ENCODE measurements at places on chromosomes 13 and 19.

DNA sequence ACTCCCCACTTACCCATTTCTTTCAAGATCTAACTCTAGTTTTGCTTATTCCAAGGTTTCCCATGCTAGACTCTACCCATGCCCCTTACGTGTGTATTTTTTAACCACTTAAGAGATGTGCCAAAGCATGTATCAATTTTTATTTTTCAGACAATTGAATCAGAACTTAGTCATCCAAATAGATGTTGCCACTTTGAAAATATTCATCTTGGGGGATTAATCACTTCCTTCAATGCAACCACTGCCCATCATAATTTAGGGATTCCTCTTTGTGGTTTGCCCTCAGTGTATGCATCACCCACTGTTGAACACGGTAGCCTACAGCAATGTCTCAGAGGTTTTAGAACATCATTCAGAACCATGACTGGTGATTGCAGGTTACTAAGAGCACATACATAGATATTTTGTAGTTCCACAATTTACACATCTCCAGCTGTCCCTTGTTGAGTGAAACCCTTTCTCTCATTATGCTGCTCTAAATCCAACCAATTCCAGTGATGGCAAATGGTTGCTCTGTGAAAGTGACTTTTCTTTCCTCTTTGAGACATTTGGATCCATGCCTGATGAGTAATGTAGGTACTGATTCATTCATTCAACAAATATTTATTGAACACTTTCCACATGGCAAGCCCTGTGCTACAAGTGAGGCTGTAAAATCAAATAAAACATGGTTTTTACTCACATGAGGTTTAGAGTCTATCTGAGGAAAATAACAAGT lies 60.6 kb upstream of the SERP2 start:
- DNase-seq = no peak

DNA sequence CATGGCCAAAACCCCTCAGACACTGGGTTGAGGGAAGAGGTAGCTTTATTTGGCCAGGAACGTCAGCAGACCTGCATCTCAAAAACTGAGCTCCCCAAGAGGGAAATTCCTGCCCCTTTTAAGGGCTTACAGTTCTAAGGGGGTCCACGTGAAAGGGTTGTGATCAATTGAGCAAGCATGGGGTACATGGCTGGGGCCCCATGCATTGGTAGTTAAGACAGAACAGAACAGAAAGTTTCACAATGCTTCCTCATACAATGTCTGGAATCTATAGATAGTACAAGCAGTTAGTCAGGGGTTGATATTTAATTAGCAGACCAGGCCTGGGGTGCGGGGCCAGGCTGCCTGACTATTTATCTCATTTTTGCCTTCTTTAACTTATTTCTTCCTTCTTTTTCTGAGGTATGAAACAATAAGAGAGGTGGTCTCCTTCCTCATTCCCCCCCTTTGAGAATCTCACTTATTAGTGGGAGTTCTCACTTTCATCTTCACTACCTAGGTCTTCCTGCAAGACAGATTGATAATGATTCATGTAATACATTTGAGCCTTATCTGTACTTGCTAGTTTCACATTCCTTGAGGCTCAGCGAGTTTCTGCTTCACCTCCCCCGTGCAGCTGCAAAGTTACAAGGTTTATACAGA lies 84.8 kb downstream of the SLC25A15 start:
- no peak for DNase-seq

DNA sequence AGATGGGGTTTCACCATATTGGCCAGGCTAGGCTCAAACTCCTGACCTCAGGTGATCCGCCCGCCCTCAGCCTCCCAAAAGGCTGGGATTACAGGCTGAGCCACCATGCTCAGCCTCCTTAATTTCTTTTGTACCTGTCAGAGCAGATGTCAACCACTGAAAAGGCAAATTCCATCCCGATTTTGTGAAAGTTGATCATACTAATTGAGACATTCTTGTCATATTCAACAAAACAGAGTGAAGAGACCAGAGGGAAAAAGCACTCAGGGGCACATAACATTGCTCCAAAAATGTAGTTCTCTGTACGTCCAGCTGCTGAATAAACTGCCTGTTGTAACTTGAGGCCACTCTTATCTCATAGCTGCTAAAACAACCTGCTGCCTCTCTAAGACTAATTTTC lies 27.4 kb upstream of the PSPC1 start:
- DNase-seq = no peak

DNA sequence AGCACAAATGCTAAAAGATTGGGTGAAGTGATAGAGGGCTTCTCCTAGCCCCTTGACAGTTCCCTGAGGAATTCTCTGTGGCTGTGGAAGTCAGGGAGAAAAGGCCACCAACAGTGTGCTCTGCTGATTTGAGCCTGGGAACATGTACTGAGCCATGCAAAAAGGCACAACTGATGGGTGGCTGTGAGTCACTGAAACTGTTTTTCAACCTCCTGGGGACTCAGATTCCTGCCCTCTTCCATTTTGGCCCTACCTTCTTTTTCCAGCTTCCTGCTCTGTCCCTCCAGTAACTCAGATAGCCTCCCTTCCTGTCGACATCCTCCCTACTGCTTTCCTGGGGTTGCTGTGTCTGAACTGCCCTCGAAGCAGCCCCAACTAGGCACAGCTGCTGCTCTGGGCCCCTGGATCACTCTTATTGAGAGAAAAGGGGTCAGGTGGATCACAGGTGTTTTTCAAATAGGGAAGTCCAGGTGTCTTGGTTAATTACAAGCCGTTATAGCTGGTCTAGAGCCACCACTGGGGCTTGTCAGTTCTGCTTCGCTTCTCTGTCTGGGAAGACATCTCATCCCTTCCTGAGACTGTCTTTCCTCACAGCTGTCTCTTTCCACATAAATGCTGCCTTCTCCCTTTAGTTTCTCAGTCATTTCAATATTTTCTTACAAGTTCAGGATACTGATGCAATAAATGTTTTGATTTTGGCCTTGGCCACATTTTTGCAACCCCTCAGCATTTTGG lies 13.7 kb downstream of the FAM124A start:
- DNase-seq = no peak

- no peak for DNase-seq
These were observed 800 bp downstream of the ELL start for GRCh38 chr19:18520848-18521691.

GRCh38 chr19:628168-628567 lies 5.2 kb downstream of the POLRMT start:
- DNase-seq = no peak

GRCh38 chr13:22278336-22278929 lies 607.6 kb downstream of the FGF9 start:
- DNase-seq = peak; percentile 31

GRCh38 chr13:29964181-29964845 lies 113.9 kb upstream of the UBL3 start:
- no peak for DNase-seq

DNA sequence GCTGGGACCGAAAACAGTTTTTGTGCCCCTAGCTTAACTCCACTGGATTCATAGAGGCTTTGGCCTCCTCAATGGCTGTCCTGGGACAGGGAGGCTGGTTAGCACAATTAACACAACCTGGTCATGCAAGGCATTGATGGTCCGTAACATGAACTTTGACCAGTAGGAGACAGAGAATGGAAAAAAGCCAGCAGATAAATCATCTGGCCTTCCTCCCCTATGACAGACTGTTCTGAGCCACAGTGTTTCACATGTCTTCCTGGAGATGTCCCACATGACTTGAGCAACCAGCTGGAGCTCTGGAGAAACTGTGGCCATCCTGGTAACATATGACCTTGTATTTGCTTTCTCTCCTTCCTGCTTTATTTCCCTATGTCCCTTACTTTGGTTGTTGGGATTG lies 244.2 kb downstream of the UQCRFS1 start:
- DNase-seq = no peak

- no peak for DNase-seq
These were observed 1.9 kb downstream of the MRPS12 start for GRCh38 chr19:38932425-38933179.

All from stimulated activated CD8-positive, alpha-beta memory T cell treated with anti-CD3 and anti-CD28 coated beads, Interleukin-2, amount 100 ng/mL, for 1 hour (primary cell).